NCI-H526 treated with DMSO at 0.1 percent for 48 hours (cell line): ENCODE measurements at places on chromosomes 1 and 21.

- no peak for DNase-seq
These were observed 374.8 kb downstream of the BRINP3 start for GRCh38 chr1:190102757-190103326.

GRCh38 chr1:55070293-55071164 lies 31.2 kb downstream of the PCSK9 start:
- DNase-seq: no peak

DNA sequence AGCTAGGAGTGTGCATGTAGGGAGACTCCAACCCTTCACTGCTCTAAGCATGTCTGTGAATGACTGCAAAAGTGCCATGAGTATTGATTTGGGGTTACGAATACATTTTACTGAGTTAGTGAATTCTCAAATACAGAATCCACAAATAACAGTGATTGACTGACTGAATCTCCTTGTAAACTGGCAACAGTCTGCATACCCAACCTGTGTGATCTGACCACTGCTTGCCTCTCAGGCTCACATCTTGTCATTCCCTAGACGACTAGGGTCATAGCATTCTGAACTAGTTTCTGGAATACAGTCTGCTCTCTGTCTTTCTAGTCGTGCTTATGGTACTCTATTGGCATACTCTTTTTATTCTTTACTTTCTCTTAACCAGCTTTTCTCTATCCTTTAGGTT lies 7.4 kb downstream of the RRP15 start:
- no peak for DNase-seq

- no peak for DNase-seq
These were observed 13.9 kb downstream of the COX20 start for GRCh38 chr1:244849189-244849866.

GRCh38 chr21:46066591-46067331 lies 31.2 kb upstream of the COL6A2 start:
- no peak for DNase-seq

DNA sequence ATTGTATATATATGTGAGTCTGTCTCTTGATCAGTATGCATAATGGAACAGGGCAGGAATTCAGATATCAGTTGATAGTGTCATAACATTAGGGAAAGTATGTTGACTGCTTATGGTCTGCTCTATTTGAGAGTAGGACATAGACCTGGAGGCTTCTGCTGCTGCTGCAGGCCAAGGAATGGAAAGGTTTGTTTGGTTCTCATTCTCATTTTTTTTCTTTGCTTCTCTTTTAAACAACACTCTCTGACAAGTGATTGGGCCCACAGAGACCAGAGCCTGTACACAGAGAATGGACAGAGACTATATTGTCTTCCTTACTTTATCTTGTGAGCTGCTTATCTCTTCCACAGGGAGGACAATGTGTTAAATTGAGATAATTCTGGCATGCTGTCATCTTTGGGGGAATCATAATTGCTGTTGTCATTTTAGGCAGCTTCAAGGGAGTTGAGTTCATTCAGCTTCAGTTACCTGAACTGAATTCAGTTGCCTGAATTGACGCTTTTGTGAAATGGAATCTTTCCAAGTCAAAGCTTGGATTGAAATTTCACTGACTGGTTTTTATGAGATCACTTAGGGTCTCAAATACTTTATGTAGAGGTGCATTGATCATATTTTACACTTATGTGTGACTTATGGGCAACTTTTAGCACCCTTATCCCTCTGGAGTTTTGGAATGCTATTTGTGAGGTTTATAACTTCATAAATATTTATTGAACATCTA lies 16.9 kb downstream of the CAP1 start:
- no peak for DNase-seq

DNA sequence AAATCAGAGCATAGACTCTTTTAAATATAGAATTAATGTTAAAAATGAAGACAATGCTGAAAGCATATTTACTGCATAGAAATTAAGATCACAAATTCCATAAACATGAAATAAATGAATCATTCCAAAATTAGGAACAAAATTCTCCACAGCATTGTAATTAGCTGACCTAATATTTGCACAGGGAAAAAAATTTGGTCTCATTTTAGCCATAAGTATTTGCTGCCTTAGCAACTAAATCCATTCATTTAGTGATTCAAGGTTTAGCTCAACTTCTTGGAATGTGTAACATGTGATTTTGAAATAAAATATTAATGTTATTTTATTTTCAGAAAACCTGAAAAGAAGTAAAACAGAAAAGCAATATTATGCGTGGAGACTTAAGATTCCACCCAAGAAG lies 25.5 kb downstream of the ADAMTS5 start:
- DNase-seq: no peak

DNA sequence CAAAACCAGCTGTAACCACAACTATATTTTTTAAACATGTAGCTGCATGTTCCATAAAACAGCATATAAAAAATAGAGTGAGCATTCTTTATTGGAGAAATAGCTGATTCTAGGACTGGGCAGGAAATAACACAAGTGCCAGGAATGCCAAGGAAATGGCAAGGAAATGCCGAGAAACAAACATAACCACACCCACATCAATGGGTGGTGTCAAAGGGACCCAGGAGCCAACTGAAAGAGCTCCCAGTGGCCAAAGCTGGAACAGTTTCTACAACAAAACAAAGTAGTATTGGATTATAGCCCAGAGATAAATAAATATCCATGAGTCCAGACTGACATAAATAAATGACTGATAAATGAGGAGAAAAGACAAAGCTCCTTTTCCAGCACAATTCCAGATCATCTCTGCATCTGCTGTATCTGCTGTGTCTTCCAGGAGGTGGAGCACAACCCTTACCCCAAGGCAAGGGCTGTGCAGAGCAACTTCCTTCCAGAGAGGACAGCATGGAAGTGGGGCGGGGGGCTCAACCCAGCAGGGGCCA lies 28.1 kb downstream of the ADARB1 start:
- DNase-seq: no peak

- DNase-seq: no peak
These were observed 3.5 kb downstream of the MYCL start for GRCh38 chr1:39898191-39898590.

DNA sequence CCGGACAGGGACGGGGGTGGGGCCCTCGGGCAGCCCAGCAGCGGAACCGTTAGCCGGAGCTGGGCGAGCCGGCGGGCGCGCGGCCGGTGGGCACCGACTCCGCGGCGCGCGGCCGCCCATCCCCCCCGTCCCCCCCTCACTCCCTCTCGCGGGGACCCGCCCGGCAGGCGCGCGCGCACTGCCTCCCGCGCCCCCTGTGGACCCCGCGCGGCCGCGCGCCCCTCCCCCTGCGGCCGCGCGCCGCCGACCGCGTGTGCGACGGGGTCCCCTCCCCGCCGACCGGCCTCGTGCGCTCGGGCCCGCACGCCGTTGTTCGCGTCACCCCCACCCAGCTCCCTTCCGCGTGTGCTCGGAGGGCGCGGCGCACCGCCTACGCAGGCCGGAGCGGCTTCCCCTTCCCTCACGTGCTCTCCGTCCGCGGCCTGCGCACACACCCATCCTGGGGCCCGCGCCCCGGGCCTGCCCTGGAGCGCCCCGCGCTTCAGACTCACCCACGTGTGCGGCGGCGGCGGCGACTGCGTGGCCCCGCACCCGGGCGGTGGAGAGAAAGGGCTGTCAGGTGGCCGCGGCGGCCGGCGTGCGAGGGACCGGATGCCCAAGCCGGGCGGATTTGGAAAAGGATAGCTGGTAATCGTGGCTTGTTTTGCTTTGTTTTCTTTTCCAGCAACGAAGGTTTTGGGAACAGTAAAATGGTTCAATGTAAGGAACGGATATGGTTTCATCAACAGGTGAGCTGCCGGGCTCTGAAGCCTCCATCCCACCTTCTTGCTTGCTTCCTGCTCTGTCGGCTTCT lies 717 bp downstream of the YBX1 start:
- DNase-seq: peak; percentile 35

DNA sequence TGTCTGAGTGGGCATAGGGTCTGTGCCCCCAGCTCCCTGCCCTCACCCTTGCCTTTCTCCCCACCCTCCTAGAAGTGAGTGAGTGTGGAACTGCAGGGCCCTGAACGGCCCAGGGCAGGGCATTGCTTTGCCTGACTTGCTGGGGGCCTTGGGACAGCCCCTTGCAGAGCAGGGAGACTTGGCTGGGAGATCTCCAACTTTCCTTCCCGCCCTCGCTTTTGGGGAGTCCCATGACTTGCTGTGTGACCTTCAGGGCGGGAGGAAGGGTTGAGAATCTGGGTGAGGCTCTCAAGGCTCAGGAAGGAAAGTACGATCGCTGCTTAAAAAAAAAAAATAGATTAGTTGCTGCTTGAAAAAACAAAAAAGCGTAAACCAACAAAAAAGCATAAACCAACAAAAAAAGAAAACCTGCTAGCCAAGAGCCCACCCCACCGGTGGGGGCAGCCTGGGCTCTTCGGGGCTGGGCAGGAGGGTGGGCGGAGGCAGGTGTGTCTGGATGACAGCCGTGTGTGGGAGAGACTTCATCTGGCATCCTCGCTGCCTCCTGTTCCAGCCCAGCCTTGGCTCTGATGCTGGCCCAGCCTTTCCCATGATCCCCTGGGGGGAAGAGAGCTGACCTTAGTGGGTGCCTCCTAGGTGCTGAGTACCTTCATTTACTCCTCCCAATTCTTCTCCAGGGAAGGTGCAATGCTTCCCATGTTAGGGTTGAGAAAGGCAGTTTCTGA lies 6.5 kb downstream of the NBL1 start:
- DNase-seq: no peak

DNA sequence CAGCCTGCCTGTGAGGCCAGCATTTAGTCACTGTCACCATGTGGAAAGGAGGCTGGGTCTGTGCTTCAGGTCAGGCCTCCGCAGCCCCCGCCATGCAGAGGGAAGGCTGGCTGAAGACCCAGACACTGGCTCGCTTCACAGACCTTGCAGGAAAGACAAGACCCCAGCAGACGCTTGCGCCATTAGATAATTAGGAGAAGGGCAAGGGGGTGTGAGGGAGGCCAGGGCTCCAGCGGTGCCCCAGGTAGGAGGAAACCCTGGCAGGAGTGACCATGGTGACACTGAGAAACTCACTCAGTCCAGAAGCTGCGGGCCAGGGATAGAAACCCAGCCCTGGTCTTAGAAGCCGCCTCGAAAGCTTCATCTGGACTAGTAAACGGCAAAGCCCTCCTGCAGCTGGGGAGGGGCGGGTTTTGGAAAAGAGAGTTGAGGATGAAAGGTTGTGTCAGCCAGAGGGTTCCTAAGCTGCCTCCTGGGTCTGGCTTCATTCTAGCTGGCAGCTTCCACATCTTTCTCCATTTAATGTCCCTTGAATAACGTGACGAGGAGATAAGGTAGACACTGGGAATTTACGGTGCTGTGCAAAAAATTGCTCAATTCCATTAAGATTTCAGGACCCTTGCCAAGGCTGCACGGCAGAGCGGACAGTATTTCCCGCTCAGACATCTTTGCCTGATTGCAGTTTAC lies 294.1 kb upstream of the VAMP3 start:
- no peak for DNase-seq

DNA sequence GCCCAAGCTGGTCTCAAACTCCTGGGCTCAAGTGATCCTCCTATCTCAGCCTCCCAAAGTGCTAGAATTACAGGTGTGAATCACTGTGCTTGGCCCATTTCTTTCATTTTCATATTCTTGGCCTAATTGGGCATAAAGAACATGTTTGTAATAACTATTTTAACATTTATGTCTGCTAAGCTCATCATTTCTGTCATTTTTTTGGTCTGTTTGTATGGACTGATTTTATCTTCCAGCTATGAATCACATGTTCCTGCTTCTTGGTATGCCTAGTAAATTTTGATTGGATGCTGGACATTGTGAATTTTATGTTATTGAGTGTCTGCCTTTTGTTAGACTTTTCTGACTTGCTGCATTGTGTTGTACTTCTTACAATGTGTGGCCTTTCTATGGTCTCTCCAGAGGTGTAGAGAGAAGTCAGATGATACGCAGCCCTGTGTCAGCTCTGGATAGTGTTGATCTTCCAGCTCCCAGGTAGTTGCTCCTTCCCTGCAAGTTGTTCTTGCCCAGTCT lies 39.0 kb upstream of the PPM1J start:
- DNase-seq: no peak

DNA sequence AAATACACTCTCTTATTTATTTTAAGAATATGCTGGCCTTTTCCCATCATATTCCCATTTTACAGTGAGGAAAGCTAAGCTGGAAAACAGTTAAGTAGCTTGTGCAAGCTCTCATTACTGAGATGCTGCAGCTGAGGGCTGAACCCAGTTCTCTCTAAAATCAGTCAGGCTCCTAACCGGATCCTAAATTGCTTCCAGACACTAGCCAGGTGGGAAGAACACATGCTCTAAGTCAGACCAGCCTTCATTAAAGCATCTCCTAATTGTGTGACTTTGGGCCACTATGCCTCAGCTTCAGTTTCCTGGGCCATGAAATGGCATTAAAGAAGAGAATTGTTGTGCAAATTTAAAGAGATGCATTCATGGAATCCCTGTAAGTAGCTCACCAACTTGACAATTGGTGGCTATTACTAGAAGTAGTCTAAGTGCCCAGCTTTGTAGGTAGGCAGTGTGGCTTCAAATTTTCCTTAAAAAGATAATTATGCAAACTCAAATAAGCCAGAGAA lies 228.4 kb downstream of the DAB1 start:
- no peak for DNase-seq

- DNase-seq: no peak
These were observed 9.3 kb downstream of the PODN start for GRCh38 chr1:53071167-53071865.

DNA sequence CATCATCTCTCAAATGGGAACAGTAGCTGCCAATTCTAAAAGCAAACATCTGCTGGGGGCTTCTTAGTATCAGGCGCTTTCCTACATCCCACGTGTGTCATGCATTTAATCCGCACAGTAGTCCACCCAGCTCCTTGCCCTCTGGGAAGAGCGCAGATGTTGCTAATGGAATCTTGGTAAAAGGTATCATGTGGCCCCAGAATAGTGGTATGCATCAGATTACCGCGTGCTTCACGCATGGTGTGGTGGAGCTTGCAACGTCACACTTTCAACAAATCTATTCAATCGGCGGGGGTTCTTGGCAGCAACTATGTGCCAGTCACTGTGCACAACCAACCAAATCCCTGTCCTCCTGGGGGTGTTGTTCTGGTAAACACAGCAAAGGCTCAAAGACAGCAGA lies 141.0 kb downstream of the HIVEP3 start:
- DNase-seq: no peak

- DNase-seq: no peak
These were observed 42.7 kb downstream of the APP start for GRCh38 chr21:26127918-26128317.

- no peak for DNase-seq
These were observed 324.0 kb upstream of the DAB1 start for GRCh38 chr1:57747818-57748217.

DNA sequence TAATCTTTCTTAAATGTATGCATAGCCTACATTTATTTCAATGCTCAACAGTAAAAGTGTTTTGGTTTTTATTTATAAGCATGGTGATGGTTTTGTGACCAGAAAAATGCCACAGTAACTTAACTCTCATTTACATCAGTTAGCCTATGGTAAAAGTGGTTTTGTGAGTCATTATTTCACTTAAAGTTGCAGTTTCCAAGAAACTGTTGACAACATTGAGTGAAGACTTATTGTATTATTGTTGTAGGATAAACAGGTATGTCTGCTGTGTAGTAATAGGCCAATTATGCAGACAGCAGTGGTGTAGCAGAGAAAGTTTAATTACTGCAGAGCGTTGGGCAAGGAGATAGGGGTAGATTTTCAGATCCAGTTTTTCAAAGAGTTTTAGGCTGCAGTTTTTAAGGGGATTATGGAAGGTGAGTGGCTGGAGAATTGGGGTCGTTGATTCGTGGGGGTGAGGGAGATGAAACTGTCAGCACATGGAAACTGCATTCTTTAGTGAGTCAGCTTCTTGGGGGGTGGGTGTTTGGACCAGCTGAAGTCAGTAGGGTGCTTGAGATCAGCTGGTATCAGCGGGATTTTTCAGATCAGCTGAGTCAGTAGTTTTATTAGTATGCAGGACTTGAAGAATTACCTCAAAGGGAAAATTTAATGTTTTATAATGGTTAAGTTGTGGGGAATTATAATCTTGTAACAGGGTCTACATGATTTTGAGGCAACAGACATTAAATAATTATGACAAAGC lies 168.7 kb upstream of the FMN2 start:
- no peak for DNase-seq
